ENCODE measurements at places on chromosomes 7 and 10. TPM values are rescaled to one million over a fixed set of nuclear protein-coding genes. Genes with fewer than 3 reads are reported as not detected.

The GIMAP1 gene
- total RNA-seq = 0.07 TPM

The CFAP46 gene
- not detected for total RNA-seq

The C10orf105 gene
- total RNA-seq = not detected

The FAM185A gene
- total RNA-seq = 4.6 TPM

The PLAC9 gene
- total RNA-seq = not detected

The CNNM1 gene
- total RNA-seq = 1.6 TPM

The HOXA7 gene
- 3.7 TPM for total RNA-seq

The WBP1L gene
- 24.9 TPM for total RNA-seq

The ANXA8L1 gene
- 0.37 TPM for total RNA-seq

The SEMA3C gene
- 116 TPM for total RNA-seq

The OR2A7 gene
- 0.07 TPM for total RNA-seq

The SPDYE2 gene
- total RNA-seq = not detected

The HOXA2 gene
- 1.7 TPM for total RNA-seq

The VSTM4 gene
- not detected for total RNA-seq

The CFAP58 gene
- 1.0 TPM for total RNA-seq

The GPR15LG gene
- total RNA-seq = not detected

The RBM33 gene
- 8.3 TPM for total RNA-seq

The EBF3 gene
- total RNA-seq = not detected

The HTR7 gene
- 20.5 TPM for total RNA-seq

The CALCR gene
- not detected for total RNA-seq

The GJD4 gene
- total RNA-seq = not detected

The SLC13A4 gene
- 0.52 TPM for total RNA-seq

The KAZALD1 gene
- total RNA-seq = 12.5 TPM

The HECW1 gene
- total RNA-seq = 15.6 TPM

The MLXIPL gene
- total RNA-seq = 0.07 TPM

The CNPY1 gene
- total RNA-seq = not detected

The ANKIB1 gene
- 56.9 TPM for total RNA-seq

The SMURF1 gene
- 12.7 TPM for total RNA-seq

The OR2A12 gene
- total RNA-seq = not detected

The PTER gene
- total RNA-seq = not detected

The RELN gene
- 1.0 TPM for total RNA-seq

The EIF3B gene
- total RNA-seq = 160 TPM

The TUBB8 gene
- total RNA-seq = 0.22 TPM
